Femur (tissue), 1 donor: ENCODE measurements at places on chromosomes 2 and 18.
A peak's percentile ranks its signal among the peaks of the same experiment; 100 is the strongest.

DNA sequence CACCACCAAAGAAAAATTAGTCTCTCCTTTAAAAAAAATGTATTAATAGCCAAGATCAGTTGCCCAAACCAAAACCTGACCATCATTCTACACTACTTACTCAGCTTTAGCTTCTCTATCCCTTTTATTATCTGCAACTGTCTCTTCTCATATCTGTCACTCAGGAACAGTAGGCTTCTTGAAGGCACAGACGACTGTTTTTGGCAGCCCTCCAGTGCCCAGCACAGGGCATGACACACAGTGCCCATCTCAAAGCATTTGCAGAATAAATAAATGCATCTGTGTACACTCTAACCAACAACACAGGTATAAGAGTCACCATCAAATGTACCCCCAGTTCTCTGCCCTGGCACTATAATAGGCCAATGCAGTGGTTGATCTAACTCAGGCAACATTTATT, 117.2 kb downstream of the UXS1 start:
- DNase-seq: no peak

GRCh38 chr2:203437511-203437910, 97.6 kb downstream of the RAPH1 start:
- no peak for DNase-seq

- no peak for DNase-seq
These were observed 28.4 kb upstream of the ANKRD44 start for GRCh38 chr2:197339016-197339415.

DNA sequence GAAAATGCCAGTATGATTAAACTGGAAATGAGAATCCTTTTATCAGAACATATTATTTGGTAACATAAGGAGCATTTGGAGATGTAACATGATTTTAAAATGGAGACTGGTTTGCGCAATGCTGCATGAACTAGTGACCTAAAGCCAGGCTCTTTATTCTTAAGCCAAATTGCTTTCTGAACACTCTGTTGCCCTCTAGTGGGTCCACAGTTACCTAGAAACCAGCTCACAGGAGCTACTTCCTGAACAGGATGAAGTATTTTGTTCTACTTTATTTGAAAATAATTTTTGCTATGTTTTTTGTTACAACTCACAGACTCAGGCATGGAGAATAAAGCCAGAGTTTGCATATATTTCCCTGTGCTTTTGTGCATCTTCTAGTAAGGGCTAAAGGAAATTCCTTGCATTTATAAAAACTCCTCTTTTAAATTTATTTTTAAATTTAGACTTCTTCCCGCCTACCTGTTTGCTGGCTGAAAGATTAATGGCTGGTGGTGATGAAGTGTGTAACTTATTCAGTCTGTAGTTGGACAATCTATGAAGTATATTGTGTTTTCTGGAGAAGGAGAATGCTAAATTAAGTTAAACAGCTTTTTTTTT, 146.7 kb downstream of the PARD3B start:
- DNase-seq: peak; percentile 57
